ENCODE measurements at places on chromosomes 16 and 17. TPM values are rescaled to one million over a fixed set of nuclear protein-coding genes. Genes with fewer than 3 reads are reported as not detected.

Gene STX1B
- total RNA-seq = 22.5 TPM

DNA sequence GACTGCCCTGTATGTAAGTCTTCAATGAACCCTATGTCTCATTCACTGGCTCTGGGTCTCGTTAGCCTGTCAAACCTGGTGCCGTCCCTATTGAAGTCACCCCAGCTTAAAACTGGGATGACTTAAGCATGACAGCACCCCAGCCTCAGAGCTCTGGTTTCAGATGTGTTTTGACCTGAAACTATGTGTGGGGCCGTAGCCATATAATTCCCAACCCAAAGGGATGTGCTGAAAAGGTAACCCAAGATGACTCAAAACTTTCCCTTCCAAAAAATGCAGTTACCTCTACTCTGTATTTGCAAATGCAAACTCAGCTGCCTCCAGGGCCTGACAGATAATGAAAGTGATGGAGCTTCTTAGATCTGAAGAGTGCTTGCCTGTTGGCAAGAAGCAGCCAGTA is 478.3 kb upstream of the ERCC4 start:
- no peak for DNase-seq

DNA sequence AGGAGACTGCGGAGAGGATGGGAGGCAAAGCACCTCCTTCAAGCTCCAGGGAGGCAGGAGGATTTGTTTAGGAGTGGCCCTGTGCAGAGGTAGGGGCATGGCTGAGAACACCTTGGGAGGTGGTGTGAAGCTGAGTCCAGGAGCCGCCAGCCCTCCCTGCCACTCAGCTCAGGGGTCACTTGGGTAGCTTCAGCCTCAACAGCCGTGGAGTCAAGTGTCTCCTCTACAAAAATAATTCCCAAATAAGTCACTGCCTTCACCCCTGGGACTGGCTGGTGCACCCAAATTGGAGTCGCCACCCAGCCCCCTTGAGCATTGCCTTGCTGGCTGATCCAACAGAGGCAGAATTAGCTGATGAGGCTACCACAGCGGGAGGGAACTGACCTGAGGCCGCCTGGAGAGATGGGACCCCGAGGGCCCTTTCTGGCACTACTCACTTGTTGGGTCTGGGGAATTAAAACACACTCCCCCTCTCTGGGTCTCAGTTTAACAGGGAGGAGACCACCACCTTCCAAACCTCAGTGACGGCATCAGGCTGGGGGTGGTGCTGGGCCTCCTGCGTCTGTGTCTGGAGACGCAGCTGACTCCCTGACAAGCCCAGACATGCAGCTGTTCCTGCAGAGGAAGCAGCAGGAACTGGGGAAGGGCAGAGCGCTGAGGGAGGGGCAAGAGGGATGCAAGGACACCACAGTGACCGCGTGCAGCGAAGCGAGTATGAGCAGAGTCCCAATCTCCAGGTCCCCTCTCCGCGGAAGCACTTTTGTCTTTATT is 87.9 kb upstream of the TOB1 start:
- DNase-seq = no peak

- DNase-seq = peak; percentile 91
These were observed at the start of gene PCTP for GRCh38 chr17:55750750-55751657. Gene PCTP, plus strand, starts transcription at chr17:55751051. Its CDS starts 53 bp downstream, at chr17:55751104.

DNA sequence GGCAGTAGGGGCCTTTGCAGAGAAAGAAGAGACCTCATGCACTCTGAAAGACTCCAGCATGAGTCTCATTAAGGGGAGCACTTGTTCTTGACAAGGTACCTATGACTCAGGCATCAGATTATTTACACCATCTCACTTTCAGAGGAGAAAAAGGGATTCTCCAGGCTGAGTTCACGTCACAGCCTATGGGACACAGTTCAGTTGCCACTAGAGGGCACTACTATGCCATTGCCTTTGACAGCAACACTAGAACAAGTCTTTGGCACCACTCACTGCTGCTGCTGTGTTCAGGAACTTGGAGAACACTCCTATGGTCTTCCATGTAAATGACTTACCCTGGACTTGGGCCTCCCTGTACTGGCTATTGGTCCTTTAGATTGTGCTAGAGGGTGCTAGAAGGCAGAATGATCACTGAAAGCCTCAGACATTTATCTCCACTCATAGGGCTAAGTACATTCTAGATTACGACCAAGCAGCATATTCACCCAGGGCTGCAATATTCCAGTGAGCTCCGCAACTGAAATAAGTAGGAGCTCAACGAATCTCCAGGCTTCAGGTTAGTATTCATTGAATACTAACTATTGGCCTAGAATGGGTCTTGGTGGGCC is 225.1 kb upstream of the CA10 start:
- peak; percentile 48 for DNase-seq
